ENCODE measurements at places on chromosomes 12 and 14.
A peak's percentile ranks its signal among the peaks of the same experiment; 100 is the strongest.

DNA sequence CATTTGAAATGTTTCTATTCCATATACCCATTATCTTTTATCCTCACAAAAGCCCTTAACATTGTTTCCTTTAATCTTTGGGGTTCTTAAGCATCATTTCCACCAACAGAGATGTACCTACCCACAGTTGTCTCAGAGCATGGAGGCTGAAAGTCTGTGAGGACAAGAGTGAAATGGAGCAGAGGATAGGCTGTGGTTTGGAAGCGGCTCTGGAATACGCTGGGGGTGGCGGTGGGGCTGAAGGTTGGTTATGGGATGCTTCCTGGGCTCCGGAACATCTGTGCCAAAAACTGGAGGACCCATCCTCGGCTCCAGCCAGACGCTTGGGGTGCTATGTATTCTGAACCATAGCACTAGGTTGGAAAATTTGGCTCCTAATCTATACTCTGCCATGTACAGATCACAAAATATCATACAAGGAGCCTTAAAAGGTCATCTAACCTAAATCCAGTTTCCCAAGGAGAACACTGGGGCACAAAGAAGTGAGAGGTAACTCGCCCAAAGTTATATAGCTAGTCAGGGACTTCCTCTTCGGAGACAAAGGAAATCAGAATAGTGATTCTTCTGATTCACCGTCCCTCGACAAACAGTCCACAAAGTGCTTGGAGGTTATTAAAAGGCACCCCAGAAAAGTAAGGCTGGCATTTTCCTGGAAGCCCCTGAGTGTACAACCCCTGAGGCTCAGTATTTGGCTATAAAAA is 2.5 kb downstream of the PPP1R3E start:
- no peak for DNase-seq

DNA sequence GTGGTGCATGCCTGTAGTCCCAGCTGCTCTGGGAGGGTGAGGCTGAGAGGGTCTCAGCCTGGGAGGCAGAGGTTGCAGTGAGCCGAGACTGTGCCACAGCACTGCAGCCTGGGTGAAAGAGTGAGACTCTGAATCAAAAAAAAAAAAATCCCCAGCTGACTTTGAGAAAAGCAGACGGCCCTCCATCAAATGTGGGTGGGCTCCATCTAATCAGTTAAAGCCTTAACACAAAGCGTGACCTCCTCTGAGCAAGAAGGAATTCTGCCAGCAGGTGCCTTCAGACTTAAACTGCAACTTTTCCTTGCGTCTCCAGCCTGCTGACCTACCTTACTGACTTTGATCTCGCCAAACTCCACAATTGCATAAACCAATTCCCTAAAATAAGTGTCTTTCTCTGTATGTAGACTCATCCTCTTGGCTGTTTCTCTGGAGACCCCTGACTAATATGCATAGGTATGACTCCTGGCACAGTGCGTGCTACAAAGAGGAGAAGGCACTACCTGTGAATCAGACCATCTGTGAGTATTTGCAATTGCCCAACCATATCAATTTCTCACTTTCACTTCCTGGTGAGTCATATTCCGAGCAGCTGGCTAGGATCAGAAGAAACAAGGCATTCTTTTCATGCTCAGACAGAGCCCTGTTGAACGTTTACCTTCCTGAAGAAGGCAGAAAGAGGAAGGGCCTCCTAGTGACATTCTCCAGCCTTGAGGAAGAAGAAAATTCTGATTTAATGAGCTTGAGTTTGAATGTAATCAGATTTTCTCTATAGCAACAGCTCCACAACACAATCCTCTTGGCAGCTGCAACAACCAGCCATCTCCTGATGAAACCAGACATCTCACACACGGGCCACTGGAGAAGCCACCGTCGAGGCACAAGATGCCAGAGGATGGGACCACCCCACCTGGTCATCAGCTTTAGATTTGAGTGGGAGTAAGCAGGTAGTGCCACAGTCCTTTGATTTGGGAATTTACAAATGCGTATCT is 54.3 kb downstream of the CLMN start:
- peak; percentile 26 for DNase-seq

- DNase-seq: no peak
Observed at GRCh38 chr12:97358361-97358760, 104.2 kb upstream of the RMST start.

DNA sequence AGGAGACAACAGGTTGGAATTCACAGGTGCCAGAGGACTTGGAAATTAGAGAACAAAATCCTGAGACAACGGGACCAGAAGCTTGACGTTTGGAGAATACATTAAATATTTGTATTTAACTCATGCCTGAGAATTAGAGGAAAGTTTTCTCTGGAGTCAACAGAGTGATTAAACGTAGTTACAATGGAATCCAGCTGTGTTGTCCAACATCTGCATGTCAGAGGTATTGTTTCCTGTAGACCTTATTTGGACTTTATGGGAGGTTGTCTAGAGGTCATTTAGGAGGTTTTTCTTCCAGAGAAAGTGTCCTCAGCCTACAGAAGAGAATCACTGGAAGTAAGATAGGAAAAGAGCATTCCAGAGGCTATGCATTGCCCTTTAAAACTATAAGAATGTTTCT is 45.1 kb upstream of the RERGL start:
- no peak for DNase-seq

- no peak for DNase-seq
Observed at GRCh38 chr14:51504669-51505068, 147.0 kb upstream of the FRMD6 start.

DNA sequence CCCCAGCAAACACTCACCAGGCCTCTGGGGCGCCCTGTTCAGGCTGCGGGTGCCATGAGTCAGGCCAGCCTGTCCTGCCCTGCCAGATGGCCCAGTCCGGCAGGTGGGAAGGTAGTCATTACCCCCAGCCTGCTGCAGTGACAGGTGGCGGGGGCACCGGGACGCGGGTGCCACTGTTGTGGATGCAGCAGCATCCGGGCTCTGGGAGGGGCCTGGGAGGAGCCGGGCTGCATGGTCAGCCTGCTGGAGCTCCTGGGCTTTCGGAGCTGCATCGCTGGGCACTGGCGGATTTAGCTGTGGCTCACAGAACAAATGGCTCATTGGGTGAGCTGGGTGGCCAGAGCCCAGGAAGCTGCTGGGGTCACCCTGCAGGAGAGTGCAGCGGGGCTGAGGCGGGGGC is 13.5 kb downstream of the CEP170B start:
- DNase-seq: no peak

DNA sequence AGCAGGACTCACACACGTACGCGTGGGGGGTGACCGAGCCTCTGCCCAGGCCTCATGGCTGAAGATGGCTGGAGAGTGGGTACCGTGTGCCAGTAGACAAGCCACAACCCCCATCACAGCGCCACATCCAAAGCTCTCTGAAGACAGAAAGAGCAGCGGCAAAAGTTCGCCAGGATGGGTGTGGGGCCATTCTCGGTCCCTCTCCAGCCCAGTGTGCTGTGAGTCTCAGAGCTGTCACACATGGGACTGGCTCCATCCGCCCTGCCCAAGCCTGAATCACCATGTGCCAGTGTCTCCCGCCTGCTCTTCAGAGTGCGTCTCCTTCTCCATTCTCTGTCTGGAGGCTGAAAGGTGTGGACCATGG is 5.7 kb downstream of the TMEM179 start:
- no peak for DNase-seq

- no peak for DNase-seq
Observed at GRCh38 chr14:38225946-38226345, 18.2 kb downstream of the SSTR1 start.

GRCh38 chr12:117907108-117907689 is 61.6 kb downstream of the KSR2 start:
- no peak for DNase-seq

DNA sequence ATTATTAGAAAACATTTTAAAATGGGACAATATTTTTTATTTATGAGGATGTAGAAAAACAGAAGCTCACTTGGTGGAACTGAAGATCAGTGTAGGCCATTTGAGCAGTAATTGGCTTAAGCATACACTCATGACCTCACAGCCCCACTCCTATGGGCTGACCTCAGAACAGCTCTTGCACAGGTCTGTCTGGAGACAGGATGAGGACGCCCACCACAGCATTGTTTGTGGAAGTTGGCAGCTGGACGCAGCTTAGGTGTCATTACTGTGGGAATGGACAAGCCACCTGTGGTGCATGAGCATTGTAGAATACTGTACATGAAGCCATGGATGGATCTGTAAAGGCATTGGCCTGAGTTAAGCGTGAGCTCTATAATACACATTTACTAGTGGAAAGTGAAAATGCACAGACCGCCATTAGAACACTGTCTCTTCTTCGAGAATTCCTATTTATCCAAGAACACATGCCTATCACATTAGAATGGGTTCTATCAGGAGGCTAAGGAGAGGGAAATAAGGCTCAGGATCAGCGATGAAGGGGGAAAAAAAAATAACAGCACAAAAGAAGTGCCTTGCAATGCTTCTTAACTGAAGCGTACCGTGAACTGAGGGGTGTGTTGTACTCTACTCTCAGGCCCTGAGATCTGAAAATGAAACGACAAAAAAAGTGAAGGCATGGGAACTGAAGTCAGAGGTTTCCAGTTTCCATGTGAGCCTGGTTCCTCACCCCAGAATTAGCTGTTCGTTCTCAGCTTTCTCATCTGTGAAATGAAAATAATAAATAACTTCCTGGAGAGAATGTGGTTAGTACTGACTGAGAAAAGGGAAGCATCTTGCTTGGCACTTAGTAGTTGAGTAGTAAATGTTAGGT is 33.6 kb downstream of the KCNA1 start:
- no peak for DNase-seq

GRCh38 chr12:12003609-12004008 is 67.1 kb upstream of the BCL2L14 start:
- DNase-seq: no peak

DNA sequence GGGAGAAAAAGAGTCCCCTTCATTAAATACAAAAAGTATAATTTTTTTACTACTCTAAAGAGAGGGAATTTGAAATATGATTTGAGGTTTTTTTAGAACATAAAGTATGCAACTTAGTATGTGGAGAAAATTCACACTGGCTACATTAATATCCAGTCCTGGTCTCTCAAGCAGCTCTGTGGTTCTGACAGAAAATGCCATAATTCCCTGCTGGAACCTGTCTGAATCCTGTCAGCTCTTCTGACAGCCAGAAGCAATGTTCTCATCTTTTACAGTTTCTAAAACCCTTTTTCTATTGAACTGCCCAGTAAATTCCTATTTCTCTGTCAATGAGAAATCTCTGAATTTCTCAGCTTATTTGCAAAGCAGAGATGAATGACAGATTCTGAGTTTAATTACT is 13.4 kb upstream of the NOVA1 start:
- no peak for DNase-seq

DNA sequence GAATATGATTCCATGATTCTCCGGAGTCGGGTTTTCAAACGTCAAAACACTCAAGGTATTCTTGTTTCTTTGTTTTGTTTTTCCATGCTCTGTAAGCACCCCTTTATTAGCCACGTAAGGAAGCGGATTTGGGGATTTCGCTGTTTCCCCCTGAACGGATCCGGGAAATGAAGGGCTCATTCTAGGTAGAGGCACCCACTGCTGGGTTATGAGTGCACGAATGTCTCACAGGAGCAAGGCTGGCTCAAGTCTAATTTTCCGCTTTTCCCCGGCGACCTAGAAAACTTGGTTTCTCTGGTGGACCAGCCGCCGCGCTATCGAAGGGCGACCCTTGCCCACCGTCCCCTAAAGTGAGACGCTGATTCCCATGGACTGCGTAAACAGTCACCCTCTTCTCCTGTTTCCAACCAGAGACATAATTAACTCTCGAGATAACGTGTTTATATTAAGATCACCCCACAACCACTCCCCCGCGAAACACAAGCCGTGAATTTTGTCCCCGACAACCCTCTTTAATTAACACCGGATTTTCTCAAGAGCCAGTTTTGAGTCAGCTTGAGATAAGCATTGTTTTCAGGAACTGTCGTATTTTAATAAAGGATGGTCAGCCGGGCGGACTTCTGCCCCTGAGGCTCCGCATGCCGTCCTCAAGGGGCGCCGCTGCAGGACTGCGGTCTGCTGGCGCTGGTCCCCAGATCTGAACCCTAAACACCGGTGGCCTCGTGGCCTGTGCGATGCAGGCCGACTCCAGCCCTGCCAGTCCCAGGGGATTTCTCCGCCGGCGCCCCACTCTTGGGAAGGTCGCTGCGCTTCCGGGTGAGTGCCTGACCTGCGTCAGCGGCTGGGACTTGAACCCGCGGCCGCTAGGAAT is 515 bp upstream of the ABCC9 start:
- DNase-seq: peak; percentile 80

DNA sequence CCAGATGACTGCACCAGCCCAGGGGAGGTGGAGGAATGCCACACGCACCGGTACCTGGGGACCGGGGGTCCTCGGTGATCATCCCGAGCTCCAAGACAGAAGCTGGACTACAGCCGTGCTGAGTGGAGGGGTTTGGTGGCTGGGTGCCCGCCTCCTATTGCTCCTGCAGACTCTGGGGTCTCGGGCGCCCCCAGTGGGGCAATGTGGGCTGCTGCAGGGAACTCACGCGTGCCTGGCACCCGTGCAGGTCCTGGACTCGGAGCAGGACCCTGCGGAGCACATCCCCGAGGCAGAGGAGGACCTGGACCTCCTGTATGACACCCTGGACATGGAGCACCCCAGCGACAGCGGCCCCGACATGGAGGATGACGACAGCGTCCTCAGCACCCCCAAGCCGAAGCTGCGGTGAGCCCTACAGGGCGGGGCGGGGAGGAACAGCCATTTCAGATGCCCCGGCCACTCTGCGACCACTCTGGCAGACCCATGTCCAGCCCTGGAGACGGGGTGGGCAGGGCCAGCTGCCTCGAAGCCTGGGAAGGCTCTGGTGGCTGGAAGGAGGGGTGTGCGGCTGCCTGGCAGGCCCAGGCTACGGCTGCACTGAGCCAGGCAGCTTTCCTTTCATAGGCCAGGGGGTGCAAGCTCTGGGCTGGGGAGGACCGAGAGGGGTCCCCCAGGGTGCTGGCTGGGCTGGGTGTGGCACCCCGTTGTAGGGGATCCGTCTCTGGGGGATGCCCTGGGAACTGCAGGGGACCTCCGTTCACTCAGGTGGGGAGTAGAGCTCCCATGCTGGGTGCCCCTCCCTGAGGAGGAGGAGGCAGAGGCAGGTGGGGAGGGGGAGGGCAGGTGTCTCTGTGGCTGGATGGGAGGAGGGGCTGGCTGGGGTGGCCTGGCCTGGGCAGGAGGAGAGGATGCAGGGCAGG is 21.6 kb upstream of the TEX22 start:
- DNase-seq: no peak

DNA sequence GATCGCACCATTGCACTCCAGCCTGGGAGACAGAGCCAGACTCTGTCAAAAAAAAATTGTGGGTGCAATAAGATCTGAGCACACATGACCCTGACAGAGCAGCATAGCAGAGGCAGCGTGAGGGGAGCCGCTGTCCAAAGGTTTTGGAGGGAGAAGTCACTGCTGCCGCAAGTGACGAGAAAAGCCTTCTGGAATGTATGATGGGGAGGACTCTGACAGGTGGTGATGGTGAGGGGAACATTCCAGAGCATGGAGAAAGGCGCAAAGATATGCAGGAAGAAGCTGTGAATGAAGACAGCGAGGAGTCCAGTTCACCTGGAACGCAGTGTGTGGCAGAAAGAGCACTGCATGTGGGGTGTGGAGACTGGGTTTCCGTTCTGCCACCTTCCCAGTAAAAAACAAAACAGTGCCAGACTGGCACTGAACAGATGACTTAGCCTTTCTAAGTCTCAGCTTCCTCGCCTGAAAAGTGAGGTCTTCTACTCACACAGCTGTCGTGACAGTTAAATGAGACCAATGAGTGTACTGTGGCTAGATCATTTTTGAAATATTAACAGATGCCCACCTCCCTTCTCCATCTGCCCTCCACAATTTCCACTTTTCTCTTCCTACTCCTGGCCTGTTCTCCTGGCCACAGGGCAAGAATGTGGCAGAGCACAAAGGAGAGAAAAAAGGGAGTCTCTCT is 53.4 kb upstream of the PTHLH start:
- DNase-seq: no peak

- DNase-seq: no peak
Observed at GRCh38 chr12:69509308-69509736, 39.1 kb downstream of the FRS2 start.
